ENCODE measurements at places on chromosomes 1 and 21. TPM values are rescaled to one million over a fixed set of nuclear protein-coding genes. Genes with fewer than 3 reads are reported as not detected.

ETV3L gene
- not detected for total RNA-seq

COL9A2 gene
- total RNA-seq: 0.36 TPM

CD164L2 gene
- total RNA-seq: not detected

SASS6 gene
- 2.5 TPM for total RNA-seq

SPRR2D gene
- total RNA-seq: not detected

HAO2 gene
- not detected for total RNA-seq

C1QTNF12 gene
- 0.36 TPM for total RNA-seq

PER3 gene
- 24.2 TPM for total RNA-seq

ACTRT2 gene
- not detected for total RNA-seq

Data from osteoblast (primary cell).